Umbilical cord (tissue), 2 donors: ENCODE measurements at places on chromosomes 4 and X. TPM values are rescaled to one million over a fixed set of nuclear protein-coding genes. Genes with fewer than 3 reads are reported as not detected.
A peak's percentile ranks its signal among the peaks of the same experiment; 100 is the strongest.

DNA sequence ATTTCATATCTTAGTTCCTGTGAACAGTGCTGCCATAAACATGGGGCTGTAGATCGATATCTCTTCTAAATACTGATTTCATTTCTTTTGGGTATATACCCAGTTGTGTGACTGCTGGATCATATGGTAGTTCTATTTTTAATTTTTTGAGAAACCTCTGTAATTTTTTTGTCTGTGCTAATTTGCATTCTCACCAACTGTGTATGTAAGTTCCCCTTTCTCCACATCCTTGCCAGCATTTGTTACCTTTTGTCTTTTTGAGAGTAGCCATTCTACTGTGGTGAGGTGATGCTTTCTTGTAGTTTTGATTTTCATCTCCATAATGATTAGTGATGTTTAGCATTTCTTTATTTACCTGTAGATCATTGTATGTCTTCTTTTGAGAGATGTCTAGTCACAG, 2086.5 kb upstream of the TENM3 start:
- no peak for DNase-seq

DNA sequence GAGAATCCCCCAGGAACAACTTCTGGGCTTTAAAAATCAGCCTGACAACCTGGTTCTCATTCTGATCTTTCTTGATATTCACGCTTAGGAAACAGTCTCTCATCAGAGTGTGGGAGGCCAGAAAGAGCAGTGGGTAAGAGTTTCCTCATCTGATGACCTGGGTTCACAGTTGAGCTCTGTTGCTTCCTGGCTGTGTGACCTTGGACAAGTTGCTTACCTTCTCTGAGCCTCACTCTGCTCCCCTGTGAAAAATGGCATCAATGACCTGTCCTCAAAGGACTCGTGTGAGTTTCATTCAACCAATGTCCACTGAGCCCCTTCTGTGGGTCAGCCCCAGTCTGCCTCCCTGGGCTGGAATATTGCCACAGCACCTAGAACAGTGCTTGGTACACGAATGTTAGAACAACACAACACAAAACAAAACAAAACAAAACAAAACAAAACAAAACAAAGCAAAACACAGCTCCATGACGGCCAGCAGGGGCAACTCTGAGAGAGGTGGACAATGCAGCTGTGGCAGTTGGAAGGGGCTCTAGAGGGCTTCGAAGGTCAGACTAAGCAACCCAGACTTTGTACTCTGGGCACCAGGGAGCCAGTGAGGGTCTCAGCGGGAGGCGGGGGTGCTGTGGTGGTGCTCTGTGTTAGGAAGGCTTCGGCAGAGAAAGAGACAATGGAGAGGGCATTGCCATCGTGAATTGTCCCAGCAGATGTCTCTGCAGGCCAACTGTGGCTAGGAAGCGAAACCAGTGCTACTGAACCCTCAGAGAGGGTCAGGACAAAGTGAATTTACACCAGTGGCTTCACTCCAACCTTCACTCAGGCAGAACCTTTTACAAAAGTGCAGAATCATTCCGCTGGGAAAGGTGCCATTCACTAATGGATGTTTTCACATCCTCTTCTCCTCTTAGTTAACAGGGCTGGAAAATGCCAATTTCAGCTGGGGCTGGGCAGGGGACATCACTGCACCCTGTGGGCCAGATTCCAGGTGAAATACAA, 14.3 kb upstream of the C4orf50 start:
- DNase-seq, result no peak

DNA sequence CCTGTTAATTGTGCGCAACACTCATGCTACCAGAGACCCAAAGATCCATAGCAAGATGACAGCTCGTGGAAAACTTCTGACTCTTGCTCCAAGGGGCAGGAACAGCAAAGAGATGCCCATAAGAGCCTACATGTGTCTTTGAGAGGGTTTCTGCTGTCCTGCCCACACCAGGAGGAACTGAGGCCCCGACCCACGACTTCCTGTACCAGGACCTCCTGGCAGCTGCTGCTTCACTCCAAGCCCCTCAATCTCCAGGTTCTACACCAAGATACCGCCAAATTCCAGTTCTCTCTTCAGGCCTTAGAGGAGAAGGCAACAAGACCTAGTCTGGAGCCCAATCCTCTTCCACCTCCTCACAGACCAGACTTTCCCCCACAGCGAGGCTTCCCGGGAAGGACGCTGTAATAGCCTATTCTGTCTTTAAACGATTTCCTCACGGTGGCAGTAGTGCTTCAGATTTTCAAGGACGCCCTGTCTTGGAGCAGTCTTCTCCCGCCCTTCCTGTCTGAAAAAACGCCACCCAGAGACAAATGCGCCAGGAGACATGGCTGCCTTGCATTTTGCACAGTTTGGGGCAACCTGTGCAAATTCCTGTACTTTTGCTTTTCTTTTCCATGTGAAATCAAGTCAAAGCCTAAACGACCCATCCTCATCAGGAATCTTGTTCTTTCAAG, 230.2 kb upstream of the STK26 start:
- DNase-seq, result no peak

GRCh38 chr4:2288051-2288541, 26.2 kb upstream of the MXD4 start:
- no peak for DNase-seq

- no peak for DNase-seq
Observed at GRCh38 chr4:186653969-186654368, 69.7 kb downstream of the FAT1 start.

DNA sequence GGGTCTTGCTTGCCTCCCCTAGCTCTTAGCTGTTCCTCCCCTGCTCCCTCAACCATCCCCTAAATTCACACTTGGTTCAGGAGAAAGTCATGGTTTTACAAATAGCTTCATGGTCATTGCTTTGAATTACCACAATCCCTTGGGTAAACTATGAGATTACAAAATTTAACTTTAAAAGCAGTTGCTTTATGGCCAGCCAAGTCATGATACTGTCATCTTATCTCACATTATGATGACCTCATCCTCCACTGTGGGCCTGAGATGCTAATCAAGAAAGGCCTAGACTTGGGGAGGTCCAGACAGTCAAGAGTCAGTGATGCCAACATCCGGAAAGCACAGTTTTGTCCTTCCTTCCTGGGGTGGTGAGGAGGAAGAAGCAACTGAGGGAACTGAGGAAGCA, 10.5 kb upstream of the FGF16 start:
- DNase-seq, result no peak

- DNase-seq, result peak; percentile 29
Observed at GRCh38 chr4:180134091-180134866, 2108.9 kb upstream of the TENM3 start.

DNA sequence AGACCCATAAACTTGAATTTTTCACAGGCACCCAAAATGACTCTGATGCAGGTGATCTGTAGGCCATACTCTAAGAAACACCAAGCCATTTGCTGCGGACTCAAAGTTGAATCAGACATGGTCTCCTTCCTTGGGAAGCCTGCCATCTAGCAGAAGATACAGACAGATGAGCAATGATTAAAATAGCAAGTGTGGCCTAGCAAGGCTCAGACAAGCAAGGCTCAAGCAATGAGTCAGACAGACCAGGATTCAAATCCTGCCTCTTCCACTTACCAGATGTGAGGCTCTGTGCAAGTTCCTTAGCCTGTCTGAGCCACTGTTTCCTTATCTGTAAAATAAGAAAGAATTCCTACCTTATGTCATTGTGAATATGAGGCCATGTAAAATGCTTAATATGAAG, 2.3 kb downstream of the CCDC149 start:
- no peak for DNase-seq

GRCh38 chr4:116343809-116344208, 741.6 kb downstream of the TRAM1L1 start:
- DNase-seq, result no peak

DNA sequence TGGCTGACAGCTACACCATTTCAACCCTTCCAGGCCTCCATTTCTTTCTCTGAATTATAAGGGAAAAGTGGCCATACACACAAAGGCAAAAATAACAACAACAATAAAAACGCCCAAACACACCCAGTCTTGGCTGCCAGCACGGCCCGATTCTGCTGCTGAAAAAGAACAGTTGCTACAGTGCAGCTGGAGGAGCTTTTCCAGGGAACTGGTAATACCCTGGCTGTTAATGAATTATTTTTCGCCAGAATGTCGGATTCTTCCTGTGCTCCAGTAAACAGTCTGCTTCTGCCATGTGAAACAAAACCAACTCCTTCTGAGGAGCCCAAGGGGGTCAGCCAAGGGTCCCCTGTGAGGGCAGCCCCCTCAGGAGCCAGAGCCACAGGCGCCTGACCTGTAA, 6.6 kb downstream of the RAI2 start:
- DNase-seq, result no peak

- DNase-seq, result no peak
Observed at GRCh38 chr4:112526061-112526460, 10.1 kb upstream of the NEUROG2 start.

- no peak for DNase-seq
Observed at GRCh38 chr4:3307060-3307459, 14.2 kb downstream of the RGS12 start.

DNA sequence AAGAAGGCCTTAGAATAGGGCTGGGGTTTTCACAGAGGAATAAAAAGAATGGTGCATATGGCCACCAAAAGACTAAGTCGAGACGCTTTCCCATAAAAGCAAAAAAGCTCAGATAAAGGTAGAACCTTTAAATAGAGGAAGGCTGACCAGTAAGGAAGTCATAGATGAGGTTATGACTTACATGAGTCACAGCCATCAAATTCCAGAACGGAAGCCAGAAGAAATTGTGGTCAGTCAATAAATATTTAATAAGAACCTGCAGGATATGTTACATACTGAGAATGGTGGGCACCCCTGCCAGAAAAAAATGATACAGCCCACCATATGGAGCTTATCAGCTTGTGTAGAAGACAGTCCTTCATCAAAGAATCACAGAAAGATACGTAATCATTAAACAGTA, 120.1 kb downstream of the MANBA start:
- DNase-seq, result no peak

DNA sequence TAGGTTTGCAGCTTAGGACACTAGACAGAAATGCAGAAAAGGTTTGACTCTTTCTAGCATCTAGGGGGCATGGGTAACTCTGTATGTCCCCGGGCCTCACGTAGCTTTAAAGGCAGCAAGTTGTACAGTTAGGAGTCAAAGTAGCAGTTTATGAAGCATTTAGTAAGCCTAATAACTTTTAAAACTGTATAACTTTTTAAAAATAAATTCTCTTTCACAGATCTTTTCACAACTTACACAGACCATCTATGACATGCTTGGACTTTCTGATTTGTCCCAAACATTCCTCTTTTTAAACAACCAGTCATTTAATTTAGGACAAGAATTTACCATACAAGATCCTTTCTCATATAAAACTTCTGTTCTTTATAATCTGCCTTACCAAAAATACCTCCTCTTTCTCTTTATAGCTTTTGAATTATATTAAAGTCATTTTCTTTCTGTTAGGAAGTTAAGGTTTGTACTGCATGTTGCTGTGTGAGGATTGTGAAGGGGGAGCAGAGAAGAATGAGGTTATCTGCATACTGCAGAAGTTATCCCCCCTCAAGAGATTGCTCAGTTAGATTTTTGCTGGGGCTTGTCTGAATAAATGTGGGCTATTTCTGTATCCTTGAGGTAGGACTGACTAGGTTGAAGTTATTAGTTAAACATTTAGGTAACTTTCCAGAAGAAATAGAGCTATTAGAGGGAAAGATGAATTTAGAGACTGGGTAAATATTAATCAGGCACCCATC, 94.3 kb downstream of the CPE start:
- no peak for DNase-seq

DNA sequence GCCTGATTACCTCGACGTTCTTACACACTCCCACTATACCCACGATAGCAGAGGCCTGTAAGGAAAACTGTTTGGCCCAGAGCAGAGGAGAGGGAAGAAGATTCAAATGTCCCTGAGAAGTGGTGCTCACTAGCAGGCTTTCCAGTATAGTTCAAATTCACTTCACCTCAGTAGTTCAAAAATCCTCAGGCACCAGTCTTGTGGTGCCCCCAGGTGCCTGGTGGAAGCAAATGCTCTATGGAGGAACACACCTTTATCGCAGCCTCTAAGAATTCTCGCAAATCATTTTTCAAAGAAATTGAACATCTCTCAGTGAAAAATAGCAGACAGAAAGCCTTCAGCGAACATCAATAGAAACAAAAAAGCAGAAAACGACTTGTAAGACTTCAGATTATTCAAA, 12.2 kb upstream of the MTMR1 start:
- peak; percentile 18 for DNase-seq

- DNase-seq, result no peak
Observed at GRCh38 chr4:93217431-93217830, 611.1 kb upstream of the ATOH1 start.

DNA sequence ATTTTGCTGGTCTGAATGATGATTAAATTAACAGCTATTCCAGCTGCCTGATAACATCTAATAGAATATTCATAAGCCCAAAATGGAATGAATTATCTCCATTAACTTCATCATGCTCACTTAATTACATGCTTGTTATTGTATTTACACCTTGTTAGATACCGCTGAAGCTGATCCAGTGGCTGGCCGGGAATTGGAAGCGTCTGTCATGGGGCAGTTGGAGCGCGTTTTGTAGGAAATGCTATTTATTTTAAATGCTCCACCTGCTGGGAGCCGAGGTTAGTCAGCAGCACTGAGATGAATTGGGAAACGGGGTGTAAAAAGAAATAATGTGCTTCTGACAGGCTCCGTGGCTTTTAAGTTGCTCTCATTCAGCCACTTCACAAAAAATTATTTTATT, 25.2 kb downstream of the ARX start:
- DNase-seq, result no peak

DNA sequence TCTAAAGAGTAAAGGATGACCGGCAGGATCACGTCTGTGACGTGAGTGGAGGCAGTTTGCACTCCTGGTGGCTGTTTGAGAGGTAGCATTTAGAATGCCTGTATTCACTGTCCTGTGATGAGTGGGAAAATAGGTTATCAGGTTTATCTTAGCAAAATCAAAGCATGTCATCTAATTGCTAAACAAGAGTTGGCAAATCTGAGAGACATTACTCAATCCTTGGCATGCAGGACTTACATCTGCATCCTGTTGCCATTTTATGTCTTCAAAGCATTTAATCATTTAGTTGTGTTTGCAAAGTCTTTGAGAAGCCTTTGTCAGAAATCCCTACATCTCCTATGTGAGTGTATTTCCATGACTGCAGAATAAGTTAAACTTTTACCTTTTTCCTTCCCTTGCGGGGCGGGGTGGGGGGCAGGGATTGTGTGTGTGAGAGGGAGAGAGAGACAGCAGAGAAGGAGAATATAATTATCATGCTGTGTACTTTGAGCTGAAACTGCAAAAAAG, 41.4 kb upstream of the MSANTD1 start:
- no peak for DNase-seq

DNA sequence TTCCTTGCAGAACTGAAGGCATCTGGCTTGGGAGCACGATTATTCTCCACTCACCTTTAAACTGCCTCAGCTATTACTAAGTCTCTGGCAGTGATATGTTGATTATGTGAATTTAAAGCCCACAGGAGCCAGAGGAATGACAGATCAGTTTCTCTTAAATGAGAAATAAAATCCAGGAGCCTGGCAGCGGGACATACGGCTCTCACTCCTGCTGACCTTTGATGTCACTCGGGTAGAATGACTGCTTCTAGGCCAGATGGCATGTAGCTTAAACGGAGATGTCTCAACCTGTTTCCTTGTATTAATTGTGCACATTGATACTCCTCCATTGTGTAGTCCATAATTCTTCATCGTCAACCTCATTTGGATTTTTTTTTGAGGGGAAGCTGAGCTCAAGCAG, 4.0 kb upstream of the CBLL2 start:
- no peak for DNase-seq

Gene MAGEA2B
- total RNA-seq, result not detected

Gene STS
- 5.3 TPM for total RNA-seq

Gene LNX1
- total RNA-seq, result 30.8 TPM

Gene ACOT9
- 29.4 TPM for total RNA-seq

Gene FAM236D
- not detected for total RNA-seq

Gene IL2RG
- total RNA-seq, result 0.96 TPM

Gene RNF212
- total RNA-seq, result 9.1 TPM

Gene AGTR2
- not detected for total RNA-seq

Gene MAEA
- 29.6 TPM for total RNA-seq
